ENCODE measurements at places on chromosomes 5 and 9.

GRCh38 chr5:72107901-72108201 is 576 bp downstream of the MAP1B start:
- DNase-seq, result peak; percentile 8

- no peak for DNase-seq
Measured at GRCh38 chr5:33556330-33557328, 115.9 kb downstream of the TARS1 start.

GRCh38 chr5:125503946-125504345 is 757.5 kb upstream of the ZNF608 start:
- DNase-seq, result no peak

- DNase-seq, result no peak
Measured at GRCh38 chr9:130989391-130989790, 19.6 kb upstream of the LAMC3 start.

GRCh38 chr9:2087500-2088313 is 72.6 kb downstream of the SMARCA2 start:
- DNase-seq, result no peak

- DNase-seq, result no peak
Measured at GRCh38 chr5:37954561-37954960, 114.7 kb upstream of the GDNF start.

GRCh38 chr5:73256012-73256411 is 83.0 kb downstream of the TMEM174 start:
- no peak for DNase-seq

- no peak for DNase-seq
Measured at GRCh38 chr5:54964405-54964804, 21.0 kb downstream of the ESM1 start.

DNA sequence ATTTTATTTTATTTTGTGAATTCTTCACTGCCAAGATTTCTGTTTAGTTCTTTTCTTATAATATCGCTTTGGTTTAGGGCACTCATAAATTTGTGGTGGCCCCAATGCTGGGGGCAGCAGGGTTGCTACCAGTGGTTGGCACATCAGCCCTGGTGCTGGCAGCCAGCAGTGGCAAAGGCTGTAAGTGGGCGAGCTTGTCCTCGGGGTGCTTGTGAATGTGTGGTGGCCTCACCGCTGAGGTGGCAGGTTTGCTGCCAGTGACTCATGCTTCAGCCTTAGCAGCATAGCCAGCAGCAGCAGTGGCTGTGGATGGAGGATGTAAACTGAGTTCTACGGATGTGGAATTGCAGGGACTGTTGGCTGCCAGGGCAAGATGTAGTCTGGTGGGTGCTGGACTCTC is 262.9 kb upstream of the DMAC1 start:
- no peak for DNase-seq

- no peak for DNase-seq
Measured at GRCh38 chr9:121939643-121940042, 153.5 kb downstream of the TTLL11 start.

- no peak for DNase-seq
Measured at GRCh38 chr5:145062280-145063062, 772.7 kb downstream of the PRELID2 start.

GRCh38 chr9:28301281-28301680 is 728.0 kb upstream of the C9orf72 start:
- DNase-seq, result no peak

GRCh38 chr9:840343-840742 is 1.2 kb upstream of the DMRT1 start:
- DNase-seq, result no peak

DNA sequence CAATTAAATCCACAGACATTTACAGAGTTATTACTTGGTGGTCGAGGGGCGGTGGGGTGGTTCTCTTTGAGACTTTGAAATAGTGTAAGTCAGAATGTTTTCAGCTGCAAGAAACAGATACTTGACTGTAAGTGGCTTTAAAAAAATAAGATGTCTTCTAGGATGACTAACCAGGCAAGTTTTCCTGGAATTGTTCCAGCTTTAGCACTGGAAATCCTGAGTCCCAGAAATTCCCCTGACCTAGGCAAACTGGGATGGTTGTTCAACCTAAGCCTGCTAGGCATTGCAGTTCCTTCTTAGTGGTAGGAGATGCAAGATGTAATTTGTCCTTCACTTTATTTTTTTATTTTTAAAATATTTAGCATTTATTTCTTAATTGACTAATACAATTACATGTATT is 169.5 kb upstream of the POC5 start:
- no peak for DNase-seq

GRCh38 chr5:52674815-52675545 is 112.7 kb upstream of the ITGA1 start:
- no peak for DNase-seq

DNA sequence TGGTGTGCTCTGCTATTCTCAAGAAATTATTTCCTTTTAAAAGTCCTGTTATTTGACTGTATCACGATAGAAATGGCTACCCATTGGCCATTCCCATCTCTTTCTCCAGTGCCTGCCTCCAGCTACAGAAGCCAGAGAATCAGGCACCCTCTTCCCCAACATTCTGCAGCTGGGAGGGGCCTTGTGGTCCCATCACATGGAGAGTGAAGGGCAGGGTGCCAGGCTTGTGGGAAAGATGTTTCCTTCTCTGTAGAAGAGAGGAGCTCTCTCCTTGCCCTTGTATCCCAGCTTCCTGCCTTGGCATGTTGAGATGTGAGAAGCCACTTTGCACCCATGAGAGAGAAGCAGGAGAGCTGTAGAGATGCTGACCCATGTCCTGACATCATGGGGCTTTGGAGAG is 465.0 kb downstream of the MTRR start:
- DNase-seq, result no peak

DNA sequence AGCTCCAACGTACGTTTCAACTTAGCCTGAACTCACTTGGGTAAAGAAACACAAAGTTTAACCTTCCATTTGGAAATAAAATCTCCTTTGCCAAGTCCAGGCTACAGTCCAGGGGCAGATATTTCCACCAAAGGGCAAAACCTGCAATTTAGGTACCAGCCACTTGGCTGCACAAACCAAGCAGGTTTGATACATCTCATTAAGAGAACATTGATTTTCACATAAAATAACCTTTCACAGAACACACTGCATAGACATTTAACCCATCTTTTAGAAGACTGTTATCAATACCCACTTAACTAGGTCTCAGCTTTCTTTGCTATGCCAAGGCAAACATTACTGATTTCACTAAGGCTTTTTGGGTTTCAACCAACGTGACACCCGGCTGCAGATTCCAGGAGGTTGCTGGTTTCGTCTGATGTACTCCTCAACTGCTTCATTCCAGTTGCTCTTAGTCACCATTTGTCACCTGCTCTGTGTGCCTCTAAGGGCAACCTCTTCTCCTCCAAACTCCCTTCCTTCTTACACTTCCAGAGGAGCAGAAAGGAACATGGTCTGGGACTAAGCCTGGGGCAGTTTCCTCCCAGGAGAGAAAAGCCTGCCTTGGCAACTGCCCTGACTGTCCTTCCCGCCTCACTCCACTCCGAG is 67.1 kb downstream of the EPB41L4B start:
- DNase-seq, result no peak

GRCh38 chr5:173123416-173123815 is 20.9 kb upstream of the BNIP1 start:
- DNase-seq, result no peak

DNA sequence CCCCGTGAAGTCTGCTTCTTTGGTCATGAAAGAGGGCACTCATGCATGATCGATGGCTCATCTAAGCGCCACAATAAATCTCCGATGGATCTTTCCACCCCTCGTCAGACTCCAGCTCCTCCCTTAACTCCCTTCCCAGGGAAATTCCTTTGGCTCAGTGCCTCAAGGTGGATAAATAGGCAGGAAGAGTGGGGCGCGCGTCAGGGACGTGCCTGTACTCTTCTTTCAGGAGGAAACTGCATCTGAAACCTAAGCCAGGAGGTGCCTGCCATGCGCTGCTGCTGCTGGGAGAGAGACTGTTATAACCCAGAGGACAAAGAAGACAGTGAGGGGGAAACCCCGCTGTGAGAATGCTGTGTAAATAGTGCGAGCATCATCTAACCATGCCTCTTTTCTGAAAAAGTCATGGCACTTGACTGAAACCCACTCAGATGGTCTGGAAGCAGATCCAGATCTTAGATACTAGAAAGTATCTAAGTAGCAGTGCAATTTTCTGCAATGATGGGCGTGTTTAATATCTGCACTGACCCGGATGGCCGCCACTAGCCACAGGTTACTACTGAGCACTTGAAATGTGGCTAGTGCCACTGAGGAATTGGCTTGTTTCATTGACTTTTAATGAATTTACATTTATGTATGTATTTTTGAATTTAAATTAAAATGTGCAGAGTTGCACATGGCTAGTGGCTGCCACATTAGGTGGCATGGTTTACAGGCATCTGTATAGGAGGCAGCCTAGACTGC is 120.3 kb upstream of the BASP1 start:
- DNase-seq, result no peak

DNA sequence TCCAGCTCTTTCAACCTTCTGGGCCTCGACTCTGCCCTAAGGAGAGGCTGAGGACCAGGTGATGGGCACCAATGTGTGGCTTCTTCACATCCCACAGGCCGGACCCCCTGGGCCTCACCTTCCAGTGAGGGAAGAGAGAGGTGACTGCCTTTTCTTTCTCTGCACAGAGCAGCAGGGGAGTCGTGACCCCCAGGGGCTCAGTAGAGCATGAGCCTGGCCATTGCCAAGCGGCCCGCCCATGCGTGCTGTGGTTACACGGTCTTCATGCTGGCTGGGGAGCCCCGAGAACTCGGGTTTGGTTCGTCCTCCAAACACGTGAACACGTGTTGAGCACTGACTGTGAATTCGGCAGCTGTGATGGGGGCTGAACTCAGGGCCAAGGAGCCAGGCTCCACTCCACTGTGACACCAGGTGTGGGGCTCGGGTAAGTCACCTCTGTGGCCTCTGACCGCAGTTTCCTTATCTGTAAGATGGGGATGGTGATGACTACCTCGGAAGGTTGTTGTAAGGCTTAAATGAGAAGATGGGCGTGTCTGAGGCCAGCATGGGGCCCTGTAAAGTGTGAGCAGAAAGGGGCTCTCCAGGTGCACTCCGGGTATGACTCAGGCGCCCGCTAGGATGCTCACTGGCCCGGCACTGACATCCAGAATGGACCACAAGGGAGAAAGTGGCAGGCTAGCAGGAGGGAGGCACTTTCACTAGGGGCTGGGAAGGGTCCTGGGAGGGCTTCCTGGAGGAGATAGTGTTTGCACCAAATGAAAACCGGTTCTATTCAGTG is 13.4 kb upstream of the GRHPR start:
- DNase-seq, result peak; percentile 68

- no peak for DNase-seq
Measured at GRCh38 chr5:76838481-76839261, 11.1 kb upstream of the S100Z start.

DNA sequence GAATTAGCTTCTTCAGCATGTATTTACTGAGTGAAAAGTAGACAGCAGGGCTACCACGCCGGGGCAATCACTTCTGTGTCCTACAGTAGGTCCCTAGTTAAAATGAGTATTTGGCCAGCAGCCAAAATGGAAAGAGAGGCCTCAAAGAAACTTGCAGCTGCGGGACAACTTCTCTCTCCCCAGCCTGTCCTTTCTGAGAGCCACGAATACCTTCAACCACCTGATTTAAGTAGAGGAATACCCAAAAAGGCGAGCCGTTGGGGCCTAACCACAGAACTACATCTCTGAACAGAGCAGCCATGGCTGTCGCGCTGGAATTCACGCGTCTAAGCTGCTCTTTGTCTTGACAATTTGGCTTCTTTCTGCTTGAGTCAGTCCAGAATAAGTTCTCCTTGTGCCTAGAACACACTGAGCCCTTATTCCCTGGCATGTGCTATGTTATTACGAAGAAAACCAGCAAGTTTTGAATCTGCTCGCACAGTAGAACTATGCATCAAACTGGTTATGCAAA is 43.8 kb upstream of the GOLPH3 start:
- DNase-seq, result no peak

DNA sequence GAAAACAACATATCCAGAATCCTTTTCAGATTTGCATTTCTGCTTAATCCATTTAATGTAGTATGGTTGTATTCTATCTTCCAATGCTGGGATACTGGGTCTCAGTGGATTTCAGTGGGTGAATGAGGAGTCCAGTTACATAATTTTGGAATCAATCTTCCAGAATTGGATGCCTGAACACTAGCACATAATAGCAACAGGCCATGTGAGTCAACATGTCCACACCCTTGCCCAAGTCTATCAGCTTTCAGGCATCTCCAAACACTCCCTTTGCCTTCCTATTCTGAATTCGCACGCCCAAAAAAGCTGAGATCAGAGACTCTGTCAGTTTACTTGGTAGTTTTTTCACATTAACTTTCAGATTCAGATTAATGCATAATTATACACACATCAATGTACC is 202.6 kb downstream of the TSSK1B start:
- DNase-seq, result no peak

GRCh38 chr9:91604451-91605179 is 181.0 kb upstream of the NFIL3 start:
- no peak for DNase-seq

- DNase-seq, result no peak
Measured at GRCh38 chr5:84642795-84643194, 258.1 kb upstream of the EDIL3 start.

DNA sequence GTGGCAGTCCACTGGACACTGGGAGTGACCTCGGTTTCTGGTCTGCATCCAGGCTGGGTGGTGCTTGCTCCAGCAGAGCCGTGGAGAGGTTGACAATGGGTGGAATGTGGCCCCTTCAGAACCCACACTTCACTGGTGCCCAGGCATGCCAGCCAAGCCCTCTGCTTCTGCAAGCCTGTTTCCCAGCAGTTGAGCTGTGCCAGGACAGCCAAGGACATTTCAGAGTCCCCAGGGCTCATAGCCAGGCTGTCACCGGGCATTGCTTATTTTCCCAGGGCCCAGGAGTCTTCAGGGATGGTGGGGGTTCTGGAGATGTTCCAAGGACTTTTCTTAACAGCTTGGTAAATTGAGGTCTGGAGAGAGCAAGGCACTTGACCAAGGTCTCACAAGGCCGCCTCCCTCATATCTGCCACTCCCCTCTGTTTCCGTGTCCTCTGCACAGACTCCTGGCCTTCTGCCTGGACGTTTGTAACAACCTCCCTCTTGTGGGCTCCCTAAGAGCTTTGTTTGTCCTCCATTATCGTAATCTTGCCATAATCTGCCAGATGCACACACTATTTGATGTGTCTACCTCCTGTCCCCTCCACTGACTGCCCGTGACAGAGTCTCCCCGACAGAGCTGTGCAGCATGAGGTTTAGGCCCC is 3.8 kb upstream of the NDST1 start:
- DNase-seq, result no peak

- DNase-seq, result no peak
Measured at GRCh38 chr9:4024281-4024777, 275.5 kb downstream of the GLIS3 start.

DNA sequence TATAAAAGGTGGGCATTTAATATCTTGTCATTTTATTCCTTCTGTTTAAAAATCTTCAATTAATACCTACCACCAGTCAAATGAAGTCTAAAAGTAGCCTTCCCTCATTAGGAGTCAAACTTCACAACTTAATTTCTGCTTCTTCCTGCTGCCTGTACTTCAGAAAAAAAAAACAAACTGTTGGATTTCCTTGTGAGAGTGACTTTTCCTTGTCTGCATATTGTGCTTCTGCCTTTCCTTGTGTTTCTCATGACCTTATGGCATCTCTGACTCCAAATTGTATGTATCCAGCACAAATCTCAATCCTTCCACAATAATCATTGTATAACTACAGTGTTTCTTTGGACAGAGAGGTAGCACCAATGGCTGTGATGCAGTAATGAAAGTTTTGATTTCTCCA is 32.1 kb downstream of the GRAMD2B start:
- no peak for DNase-seq

- DNase-seq, result no peak
Measured at GRCh38 chr5:59268756-59269415, 624.6 kb downstream of the PDE4D start.

GRCh38 chr9:137202966-137203365 is 2.4 kb upstream of the TPRN start:
- no peak for DNase-seq

- DNase-seq, result no peak
Measured at GRCh38 chr9:4657426-4658159, 4.5 kb upstream of the PLPP6 start.
